ENCODE measurements at places on chromosomes 12 and 14.

DNA sequence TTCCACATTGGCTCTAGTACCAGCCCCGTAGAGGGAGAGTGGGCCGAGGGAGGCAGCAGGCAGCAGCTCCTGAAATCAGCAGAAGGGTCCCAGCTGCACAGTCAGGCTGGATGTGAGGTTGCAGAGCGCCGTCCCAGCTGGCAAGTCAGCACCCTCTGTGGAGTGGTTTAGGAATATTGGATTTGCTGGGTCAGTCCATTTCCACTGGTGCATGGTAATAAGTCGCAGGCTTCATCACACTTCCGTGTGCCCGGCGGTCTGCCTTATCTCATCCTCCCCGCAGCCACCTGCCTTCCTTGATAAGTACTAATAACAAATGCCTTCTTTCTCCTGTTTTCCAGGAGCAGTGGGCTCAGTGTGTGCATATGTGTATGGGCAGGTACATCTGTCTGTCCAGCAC is 112.9 kb downstream of the TSPAN9 start:
- no peaks in the 10 kb centered on the region for H3K27me3 ChIP-seq
- peaks cover 10% of the 10 kb centered on the region for H3K4me1 ChIP-seq
- H3K36me3 ChIP-seq = no peaks in the 10 kb centered on the region
- H3K27ac ChIP-seq = no peak overlapping the region
- H3K4me3 ChIP-seq = no peak overlapping the region

- H3K36me3 ChIP-seq = peaks cover 5% of the 10 kb centered on the region
- H3K27me3 ChIP-seq = no peaks in the 10 kb centered on the region
- H3K4me1 ChIP-seq = peaks cover 14% of the 10 kb centered on the region
- peak overlapping the region; percentile 81 for H3K27ac ChIP-seq
- peak overlapping the region; percentile 87 for H3K4me3 ChIP-seq
Measured at GRCh38 chr14:95157048-95157326, 342 bp downstream of the DICER1 start.

DNA sequence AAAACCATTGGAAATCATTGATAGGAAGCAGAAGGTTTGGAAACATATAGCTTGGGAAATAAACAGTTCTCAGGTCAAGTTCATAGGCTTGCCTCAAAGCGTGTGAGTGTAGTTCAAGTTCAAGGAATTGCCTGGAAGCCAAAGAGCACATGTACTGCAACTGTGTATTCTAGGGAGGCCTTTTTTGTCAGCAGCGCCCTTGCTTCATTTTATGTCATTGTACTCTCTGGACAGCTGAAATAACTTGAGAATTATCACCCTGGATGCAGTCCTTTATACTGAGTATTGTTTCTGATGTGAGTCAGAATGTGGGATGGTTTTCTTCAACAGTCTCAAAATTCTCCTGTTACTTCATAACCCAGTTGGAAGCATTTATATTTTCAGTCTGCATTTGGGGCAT is 16.0 kb upstream of the EVL start:
- H3K27ac ChIP-seq = peak overlapping the region; percentile 8
- no peak for DNase-seq
- H3K27me3 ChIP-seq = no peaks in the 10 kb centered on the region
- no peak overlapping the region for H3K4me3 ChIP-seq
- H3K4me1 ChIP-seq = peaks cover 15% of the 10 kb centered on the region

GRCh38 chr12:67937822-67938221 is 51.4 kb upstream of the IFNG-AS1 start:
- no peak overlapping the region for H3K27ac ChIP-seq
- H3K4me3 ChIP-seq = no peak overlapping the region
- no peaks in the 10 kb centered on the region for H3K36me3 ChIP-seq
- H3K4me1 ChIP-seq = 0 out of 2 replicates have a peak, but pooled peaks cover 8% of the 10 kb centered on the region
- DNase-seq = no peak
- H3K27me3 ChIP-seq = no peaks in the 10 kb centered on the region

DNA sequence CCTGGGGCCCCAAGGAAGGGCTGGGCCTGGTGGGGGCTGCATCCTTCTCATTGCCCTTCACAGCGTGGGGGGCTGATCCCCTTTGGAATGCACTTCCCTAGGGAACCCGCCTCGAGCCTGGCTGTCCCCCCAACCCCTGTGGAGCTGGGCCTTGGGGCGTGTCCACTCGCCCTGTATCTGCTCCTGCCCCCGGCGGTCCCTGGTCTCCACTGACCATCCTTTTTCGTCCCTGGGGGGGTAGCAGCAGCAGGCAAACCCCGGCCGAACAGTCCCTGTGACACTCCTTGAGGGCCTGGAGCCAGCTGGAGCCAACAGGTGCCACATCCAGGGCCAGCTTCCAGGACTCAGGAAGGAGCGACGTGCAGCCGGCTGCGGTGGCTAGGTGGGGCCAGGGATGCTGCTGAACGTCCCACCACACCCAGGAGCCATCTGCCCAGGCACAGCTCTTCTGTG is 9.4 kb upstream of the GPR132 start:
- H3K4me3 ChIP-seq = no peak overlapping the region
- H3K4me1 ChIP-seq = no peaks in the 10 kb centered on the region
- no peaks in the 10 kb centered on the region for H3K36me3 ChIP-seq
- H3K27me3 ChIP-seq = no peaks in the 10 kb centered on the region

DNA sequence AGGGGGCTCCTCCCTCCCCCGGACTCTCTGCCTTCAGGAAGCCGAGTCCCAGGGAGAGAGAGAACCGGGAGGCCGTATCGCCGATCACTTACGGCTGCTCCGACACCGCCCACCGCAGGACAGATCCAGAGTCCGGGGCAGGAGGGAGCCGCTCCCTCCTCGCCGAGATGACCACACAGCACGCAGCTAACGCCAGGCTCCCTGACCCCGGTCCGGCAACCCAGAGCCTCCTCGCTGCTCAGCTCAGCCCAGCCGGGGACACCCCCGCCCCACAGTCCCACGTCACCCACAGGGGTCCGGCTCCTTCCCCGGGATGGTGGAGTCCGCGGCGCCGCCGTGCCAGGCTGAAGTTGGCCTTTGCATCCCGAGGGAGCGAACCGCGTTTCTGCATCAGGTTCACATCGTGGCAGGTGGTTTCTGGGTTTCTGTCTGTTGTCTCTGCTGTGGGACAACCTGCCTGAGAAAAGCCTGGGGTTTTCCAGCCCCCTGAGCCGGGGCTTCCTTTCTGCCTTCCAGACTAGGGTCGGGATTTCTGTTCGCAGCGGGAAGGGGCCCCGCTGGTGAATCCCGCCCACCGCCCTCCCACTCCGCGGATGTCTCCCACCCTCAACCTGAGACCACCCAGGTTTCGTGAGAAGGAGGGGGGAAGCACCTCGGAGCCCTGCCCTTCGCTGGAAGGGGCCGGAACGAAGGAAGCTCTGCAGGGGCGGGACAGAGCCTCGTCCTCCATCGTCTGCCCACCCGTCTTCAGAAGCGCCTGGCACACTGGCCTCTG is 61.2 kb downstream of the NOC4L start:
- no peaks in the 10 kb centered on the region for H3K4me1 ChIP-seq
- peak; percentile 50 for DNase-seq
- H3K4me3 ChIP-seq = no peak overlapping the region
- no peaks in the 10 kb centered on the region for H3K36me3 ChIP-seq

GRCh38 chr12:122523846-122524718 is 2.7 kb downstream of the RSRC2 start:
- peaks cover 59% of the 10 kb centered on the region for H3K36me3 ChIP-seq
- peaks cover 19% of the 10 kb centered on the region for H3K4me1 ChIP-seq
- H3K4me3 ChIP-seq = peak overlapping the region; percentile 77
- DNase-seq = no peak
- no peaks in the 10 kb centered on the region for H3K27me3 ChIP-seq

- peak; percentile 51 for DNase-seq
- no peaks in the 10 kb centered on the region for H3K4me1 ChIP-seq
- H3K27me3 ChIP-seq = no peaks in the 10 kb centered on the region
- no peak overlapping the region for H3K4me3 ChIP-seq
- peak overlapping the region; percentile 99 for H3K27ac ChIP-seq
- no peaks in the 10 kb centered on the region for H3K36me3 ChIP-seq
Measured at GRCh38 chr14:100898935-100899883, 4.3 kb downstream of the RTL1 start.

- no peak for DNase-seq
- H3K27ac ChIP-seq = no peak overlapping the region
- peaks cover 5% of the 10 kb centered on the region for H3K4me1 ChIP-seq
- peaks cover 40% of the 10 kb centered on the region for H3K36me3 ChIP-seq
- H3K4me3 ChIP-seq = no peak overlapping the region
Measured at GRCh38 chr14:74794947-74795346, 31.8 kb downstream of the YLPM1 start.

DNA sequence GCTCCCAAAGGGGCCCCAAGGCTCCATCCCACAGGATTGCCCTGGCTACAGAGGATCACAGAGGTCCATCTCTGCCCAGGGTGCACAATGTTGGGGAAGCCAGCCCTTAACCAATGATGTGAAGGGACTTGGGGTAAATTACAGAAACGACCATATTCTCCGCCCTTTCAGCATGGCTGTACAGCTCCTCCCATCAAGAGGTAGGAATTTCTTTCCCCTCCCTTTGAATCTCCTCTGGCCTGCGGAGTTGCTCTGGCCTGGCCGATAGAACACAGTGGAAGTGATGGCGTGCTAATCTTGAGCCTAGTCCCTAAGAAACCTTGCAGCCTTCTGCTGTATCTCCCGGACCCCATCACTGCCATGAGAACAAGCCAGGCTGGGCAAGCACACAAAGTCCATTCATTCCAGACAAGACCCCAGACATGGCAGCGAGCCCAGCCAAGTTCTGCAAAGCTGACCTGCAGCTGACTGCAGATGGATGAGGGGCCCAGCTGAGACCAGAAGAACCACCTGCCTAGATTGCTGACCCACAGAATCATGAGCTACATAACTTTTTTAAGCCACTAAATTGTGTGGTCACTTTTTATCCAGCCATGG is 6.9 kb upstream of the IFI27 start:
- peaks cover 3% of the 10 kb centered on the region for H3K36me3 ChIP-seq
- no peaks in the 10 kb centered on the region for H3K27me3 ChIP-seq
- DNase-seq = no peak
- H3K4me3 ChIP-seq = no peak overlapping the region

DNA sequence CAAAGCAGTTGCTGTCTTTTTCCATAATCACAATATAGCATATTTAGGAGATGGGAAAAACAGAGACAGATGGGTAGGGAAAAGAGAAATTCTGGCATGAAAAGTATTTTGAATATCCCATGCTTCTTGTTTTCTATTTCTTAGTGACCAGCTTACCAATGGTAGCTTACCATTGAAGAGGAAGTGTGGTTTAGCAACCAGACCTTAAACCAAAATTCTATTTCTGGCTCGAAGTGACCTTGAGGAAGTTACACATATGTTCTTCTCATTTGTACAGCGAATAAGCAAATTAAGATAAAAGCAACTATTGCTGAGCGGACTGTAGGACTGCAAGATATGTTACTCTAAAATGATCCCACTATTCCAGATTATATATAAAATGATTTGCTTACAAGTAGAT is 82.9 kb downstream of the FGD4 start:
- H3K36me3 ChIP-seq = no peaks in the 10 kb centered on the region
- H3K4me3 ChIP-seq = no peak overlapping the region
- no peaks in the 10 kb centered on the region for H3K4me1 ChIP-seq
- DNase-seq = no peak

Measured in SK-N-SH (cell line).